ENCODE measurements at places on chromosomes 4 and X. TPM values are rescaled to one million over a fixed set of nuclear protein-coding genes. Genes with fewer than 3 reads are reported as not detected.

The TMLHE gene
- 14.6 TPM for total RNA-seq

The CSAG1 gene
- not detected for total RNA-seq

The DTHD1 gene
- total RNA-seq, result not detected

The AFM gene
- not detected for total RNA-seq

The SPACA5 gene
- not detected for total RNA-seq

The ERCC6L gene
- 6.4 TPM for total RNA-seq

The IL2RG gene
- 265 TPM for total RNA-seq

The NONO gene
- 371 TPM for total RNA-seq

The AMER1 gene
- 4.9 TPM for total RNA-seq

DNA sequence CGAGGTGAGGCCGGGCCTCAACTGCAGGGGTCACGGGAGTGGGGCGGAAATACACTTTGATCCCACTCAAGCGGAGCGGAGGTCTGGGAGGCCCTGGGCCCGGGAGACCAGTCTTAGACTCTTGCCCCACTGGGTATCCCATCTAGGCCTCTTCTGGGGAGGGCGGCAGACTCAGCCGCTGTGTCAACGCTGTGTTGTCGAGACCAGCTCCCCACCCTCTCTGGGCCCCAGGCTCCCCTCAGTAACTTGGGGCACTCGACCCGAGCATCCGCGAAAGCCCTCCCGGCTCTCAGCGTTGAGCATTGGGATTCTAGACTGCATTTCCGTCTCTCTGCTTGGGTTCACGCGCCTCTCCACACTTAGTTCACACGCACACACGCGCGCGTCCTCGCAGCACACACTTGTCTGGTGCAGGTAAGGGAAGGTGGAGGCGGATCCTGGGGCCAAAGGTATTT, 1.7 kb downstream of the NKX3-2 start:
- no peak overlapping the region for H3K4me3 ChIP-seq
- DNase-seq, result no peak
- H3K27me3 ChIP-seq, result peaks cover 30% of the 10 kb centered on the region
- no peaks in the 10 kb centered on the region for H3K36me3 ChIP-seq
- H3K4me1 ChIP-seq, result peaks cover 13% of the 10 kb centered on the region
- no peak overlapping the region for H3K27ac ChIP-seq

- H3K36me3 ChIP-seq, result no peaks in the 10 kb centered on the region
- H3K4me1 ChIP-seq, result no peaks in the 10 kb centered on the region
- H3K27ac ChIP-seq, result no peak overlapping the region
These were observed 11.0 kb upstream of the DUSP9 start for GRCh38 chrX:153635788-153636668.
